ENCODE measurements at places on chromosomes 13 and 19.

DNA sequence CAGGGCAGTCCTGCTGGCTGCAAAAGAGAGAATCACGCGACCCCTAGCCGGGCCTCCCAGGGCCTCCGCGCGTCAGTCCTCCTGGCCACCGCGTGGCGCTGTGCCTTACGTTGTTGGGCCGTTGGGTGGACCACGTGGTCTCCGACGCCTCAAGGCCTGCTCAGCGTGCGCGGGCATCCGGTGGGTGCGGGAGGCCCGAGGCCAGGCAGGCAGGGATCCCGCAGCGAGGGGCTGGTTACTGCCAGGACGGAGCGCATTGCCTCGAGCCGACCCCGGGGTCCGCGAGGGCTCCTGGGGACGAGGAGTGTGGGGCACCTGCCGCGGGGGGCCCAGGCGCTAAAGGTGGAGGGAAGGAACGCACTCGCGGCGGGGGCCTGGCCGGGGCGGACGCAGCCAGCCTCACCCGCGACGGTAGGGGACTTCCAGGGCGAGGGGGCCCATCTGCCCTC is at the start of gene TDRD12:
Gene TDRD12, plus strand, starts transcription at position 157 of the 449 bp plus-strand sequence. CDS start 306 bp downstream, outside the sequence.
- no peak for DNase-seq

GRCh38 chr19:46241626-46242025 is 12.1 kb downstream of the IGFL1 start:
- no peak for DNase-seq

DNA sequence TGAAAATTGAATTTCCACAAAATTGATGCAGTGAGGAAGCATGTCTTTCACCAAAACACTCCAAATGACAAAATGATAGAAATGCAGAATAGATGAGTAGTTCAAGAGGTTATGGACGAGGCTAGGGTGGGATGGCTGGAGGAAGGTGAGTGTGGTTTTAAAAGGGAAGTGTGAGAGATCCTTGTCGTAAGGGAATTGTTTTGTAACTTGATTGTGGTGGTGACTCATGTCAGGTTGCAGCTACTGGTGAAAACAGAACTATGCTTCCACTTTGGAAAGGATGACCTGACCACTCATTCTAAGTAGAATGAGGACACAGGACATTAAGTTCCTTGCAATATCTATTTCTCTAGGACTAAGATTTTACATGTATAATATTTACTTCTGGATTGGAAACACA is 345.7 kb downstream of the MTUS2 start:
- DNase-seq: no peak

DNA sequence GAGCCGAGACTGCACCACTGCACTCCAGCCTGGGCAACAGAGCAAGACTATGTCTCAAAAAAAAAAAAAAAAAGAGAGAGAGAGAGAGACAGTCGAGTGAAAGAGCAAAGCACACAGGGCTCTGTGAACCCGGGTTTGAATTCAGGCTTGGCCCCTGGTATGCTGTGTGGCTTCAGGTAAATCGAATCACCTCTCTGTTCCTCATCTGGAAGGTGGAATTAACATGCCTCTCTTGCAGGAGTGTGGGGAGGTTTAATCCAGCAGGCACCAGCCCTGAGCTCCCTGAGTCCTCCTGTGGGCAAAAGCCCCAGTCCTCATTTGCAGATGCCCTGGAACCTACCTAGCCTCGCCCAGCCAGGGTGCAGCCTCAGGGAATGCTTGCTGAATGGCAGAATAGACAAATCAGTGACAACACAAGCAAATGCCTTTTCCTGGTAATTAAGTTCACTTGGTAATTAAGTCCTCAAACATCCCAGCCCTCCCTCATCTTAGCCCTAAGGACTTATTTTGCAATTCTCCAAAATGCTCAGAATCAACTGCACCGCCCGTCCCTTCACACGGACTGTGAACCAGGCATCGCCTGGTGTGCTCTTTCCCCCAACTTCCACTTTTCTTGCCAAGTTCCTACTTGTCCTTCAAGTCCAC is 4.6 kb upstream of the ZNRF4 start:
- no peak for DNase-seq

GRCh38 chr19:43265664-43266025 is 3.7 kb downstream of the PSG9 start:
- DNase-seq: no peak

GRCh38 chr13:113397608-113398425 is 33.9 kb upstream of the GRTP1 start:
- DNase-seq: no peak

DNA sequence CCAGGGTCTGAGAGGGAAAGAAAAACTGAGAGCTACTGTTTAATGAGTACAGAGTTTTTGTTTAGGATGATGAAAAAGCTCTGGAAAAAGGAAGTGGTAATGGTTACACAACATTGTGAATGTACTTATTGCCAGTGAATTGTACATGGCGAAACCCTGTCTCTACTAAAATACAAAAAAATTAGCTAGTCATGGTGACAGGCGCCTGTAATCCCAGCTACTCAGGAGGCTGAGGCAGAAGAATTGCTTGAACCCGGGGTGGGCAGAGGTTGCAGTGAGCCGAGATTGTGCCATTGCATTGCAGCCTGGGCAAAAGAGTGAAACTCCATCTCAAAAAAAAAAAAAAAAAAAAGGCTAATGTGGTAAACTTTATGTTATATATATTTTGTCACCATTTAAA is 96.3 kb downstream of the VWA8 start:
- DNase-seq: no peak

GRCh38 chr19:18390065-18390907 is 4.3 kb downstream of the GDF15 start:
- no peak for DNase-seq

- no peak for DNase-seq
Measured at GRCh38 chr13:95480791-95481780, 71.4 kb upstream of the CLDN10 start.

GRCh38 chr19:44891016-44891882 is at the start of gene TOMM40:
Gene TOMM40 (plus strand): TSS chr19:44891254. CDS start chr19:44891416, 162 bp downstream.
- no peak for DNase-seq

Measured in hindlimb muscle (tissue), 1 donor.